Esophagus muscularis mucosa (tissue), 4 donors: ENCODE measurements at places on chromosomes 5 and 9. TPM values are rescaled to one million over a fixed set of nuclear protein-coding genes. Genes with fewer than 3 reads are reported as not detected.

GRCh38 chr9:12973710-12974109 is 198.9 kb downstream of the LURAP1L start:
- DNase-seq = no peak
- no peak overlapping the region for H3K4me3 ChIP-seq
- H3K27me3 ChIP-seq = no peaks in the 10 kb centered on the region
- H3K36me3 ChIP-seq = no peaks in the 10 kb centered on the region
- peaks cover 28% of the 10 kb centered on the region for H3K4me1 ChIP-seq
- H3K27ac ChIP-seq = peak overlapping the region; percentile 71

GRCh38 chr5:153796527-153796926 is 242.2 kb downstream of the FAM114A2 start:
- DNase-seq = no peak
- H3K4me3 ChIP-seq = no peak overlapping the region
- H3K36me3 ChIP-seq = no peaks in the 10 kb centered on the region
- H3K4me1 ChIP-seq = no peaks in the 10 kb centered on the region

DNA sequence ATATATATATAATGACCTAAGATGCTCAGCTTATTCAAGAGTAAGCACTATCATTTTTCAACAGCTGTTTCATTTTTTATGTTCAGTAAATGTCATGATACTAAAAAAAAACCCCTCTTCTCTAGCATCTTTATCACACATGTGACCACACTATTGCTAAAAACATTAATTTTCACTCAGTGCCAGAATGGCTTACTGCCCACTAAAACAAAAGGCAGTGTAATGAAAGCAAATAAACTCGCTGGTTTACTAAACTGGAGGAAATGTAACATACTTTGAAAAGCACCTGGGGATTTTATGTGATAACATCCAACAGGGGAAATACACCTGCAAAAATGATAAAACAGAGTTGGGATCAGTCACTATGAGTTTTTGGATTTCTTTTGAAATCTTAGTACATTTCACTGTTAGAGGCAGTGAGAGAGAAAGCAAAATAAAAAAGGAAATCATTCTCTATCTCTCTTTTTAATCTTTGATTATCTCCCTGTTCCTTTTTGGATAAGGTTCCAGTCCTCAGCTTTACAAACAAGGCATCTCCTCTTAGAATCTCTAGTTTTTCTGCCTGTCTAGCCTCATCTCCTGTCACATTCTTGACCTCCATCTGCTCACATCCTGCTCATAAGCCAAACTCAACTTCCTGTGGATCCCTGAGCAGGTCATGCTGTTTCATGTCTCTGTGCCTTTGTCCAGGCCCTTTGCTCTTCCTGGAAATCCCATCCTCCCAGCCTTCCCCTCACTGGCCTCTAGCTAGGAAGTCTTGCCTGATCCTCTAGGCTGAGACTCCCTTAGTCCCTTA is 338.0 kb downstream of the MAN2A1 start:
- H3K27me3 ChIP-seq = no peaks in the 10 kb centered on the region
- H3K27ac ChIP-seq = no peak overlapping the region
- H3K4me3 ChIP-seq = no peak overlapping the region

- H3K27ac ChIP-seq = no peak overlapping the region
- no peak overlapping the region for H3K4me3 ChIP-seq
- H3K36me3 ChIP-seq = no peaks in the 10 kb centered on the region
- H3K27me3 ChIP-seq = no peaks in the 10 kb centered on the region
- H3K4me1 ChIP-seq = peaks cover 62% of the 10 kb centered on the region
Measured at GRCh38 chr5:123810253-123810652, 298.3 kb downstream of the CSNK1G3 start.

GRCh38 chr9:116002181-116002580 is 151.4 kb upstream of the PAPPA start:
- no peaks in the 10 kb centered on the region for H3K36me3 ChIP-seq
- DNase-seq = no peak
- no peak overlapping the region for H3K27ac ChIP-seq
- H3K4me1 ChIP-seq = no peaks in the 10 kb centered on the region

GRCh38 chr9:108830272-108830671 is 25.5 kb downstream of the ACTL7B start:
- no peaks in the 10 kb centered on the region for H3K36me3 ChIP-seq
- no peaks in the 10 kb centered on the region for H3K27me3 ChIP-seq
- no peaks in the 10 kb centered on the region for H3K4me1 ChIP-seq
- DNase-seq = no peak

DNA sequence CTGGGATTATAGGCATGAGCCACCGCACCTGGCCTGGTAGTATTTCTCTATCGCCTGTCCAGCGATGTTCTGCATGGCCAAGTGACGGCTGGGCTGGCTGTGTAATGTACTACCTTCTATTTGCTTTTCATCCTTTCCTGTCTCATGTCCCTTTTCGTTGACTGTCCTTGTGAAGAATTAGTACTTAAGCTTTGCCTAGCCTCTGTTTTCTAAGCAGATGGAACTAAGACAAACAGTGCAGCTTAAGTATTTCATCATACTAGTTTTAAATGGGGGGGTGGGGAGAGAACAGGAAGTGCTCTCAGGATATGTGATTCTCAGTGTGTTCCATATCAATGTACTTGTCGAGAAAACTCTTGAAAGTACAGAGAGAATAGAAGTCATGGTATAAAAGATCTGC is 31.7 kb upstream of the CCL21 start:
- no peaks in the 10 kb centered on the region for H3K27me3 ChIP-seq
- H3K36me3 ChIP-seq = no peaks in the 10 kb centered on the region
- H3K4me1 ChIP-seq = peaks cover 8% of the 10 kb centered on the region

DNA sequence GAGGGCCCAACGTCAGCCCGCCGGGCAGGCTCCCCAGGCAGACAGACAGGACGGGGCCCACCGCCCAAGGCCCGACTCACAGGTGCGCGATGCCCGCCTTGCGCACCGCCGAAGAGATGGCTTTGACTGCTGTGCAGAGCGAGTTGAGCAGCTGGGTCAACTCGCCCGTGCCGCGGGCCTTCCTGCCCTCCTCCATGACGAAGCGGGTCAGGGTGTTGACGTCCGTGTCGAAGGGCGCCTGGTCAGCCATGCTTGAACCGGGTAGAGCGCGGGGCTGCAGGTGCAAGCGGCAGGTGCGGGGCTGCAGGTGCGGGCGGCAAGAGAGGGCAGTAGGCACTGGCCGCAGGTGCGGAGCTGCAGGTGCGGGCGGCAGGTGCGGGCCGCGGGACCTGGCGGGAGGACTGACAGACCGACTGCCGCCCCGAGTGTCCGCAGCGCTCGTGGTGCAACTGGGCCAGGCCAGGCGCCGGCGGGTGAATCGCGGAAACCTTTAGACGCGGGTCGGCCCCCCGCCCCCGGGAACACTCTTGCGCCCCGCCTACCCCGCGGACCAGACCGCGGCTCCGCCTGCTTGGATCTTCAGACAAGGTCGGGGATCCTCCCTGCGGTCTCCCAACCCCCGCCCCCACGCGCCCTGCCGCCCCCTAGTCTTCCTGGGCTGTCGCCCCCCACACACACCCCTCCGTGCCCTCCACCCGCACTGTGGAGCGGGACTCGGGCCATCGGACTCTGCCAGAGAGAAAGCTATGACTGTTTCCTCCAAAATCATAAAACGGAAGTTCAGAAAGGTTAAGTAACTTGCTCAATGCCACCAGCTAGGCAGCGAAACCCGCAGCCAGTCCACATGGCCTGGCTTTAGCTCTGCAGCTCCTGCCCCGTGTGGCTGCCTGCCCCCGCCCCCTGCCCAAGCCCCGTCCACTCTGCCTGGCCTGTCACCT is at the start of gene FBP1:
TSS of gene FBP1 (minus strand) at position 458 of the 938 bp plus-strand sequence. CDS start at position 250, 208 bp downstream.
- DNase-seq = no peak
- H3K4me3 ChIP-seq = peak within 1 kb of the TSS; percentile 56
- peaks cover 16% of the 10 kb centered on the region for H3K4me1 ChIP-seq
- peaks cover 19% of the 10 kb centered on the region for H3K27me3 ChIP-seq
- no peaks in the 10 kb centered on the region for H3K36me3 ChIP-seq

DNA sequence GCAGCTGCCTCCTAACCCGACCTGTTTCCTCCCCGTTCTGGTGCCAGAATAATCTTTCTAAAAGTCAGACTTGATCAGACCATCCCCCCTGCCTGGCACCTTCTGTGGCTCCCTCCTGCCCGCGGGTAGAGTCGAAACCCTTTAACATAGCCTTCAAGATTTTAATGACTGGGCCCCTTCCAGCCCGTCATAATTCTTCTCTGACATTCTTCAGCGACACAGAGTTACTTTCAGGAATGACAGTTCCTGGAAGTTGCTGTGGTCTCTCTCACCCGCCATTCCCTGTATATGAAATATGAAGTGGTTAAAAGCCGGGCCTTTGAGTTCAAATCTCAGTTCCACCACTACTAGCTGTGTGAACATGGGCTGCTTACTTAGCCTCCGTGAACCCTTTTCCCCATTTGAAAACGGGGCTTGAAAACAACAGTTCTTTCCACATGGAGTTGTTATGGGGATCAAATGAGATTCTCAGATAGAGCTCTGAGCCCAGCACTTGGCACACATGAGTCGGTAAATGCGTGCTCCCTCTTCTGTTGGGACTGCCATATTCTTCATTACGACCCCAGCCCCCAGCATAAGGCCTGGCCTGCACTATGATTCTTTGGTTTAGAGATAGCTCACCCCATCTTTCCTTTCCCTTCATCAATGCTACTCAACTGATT is 737 bp downstream of the NANS start:
- H3K36me3 ChIP-seq = peaks cover 15% of the 10 kb centered on the region
- DNase-seq = peak; percentile 93
- H3K27ac ChIP-seq = peak overlapping the region; percentile 96
- H3K4me3 ChIP-seq = peak overlapping the region; percentile 75

GRCh38 chr9:1031951-1032601 is 18.1 kb upstream of the DMRT2 start:
- H3K4me1 ChIP-seq = no peaks in the 10 kb centered on the region
- H3K4me3 ChIP-seq = no peak overlapping the region
- H3K27me3 ChIP-seq = no peaks in the 10 kb centered on the region
- no peaks in the 10 kb centered on the region for H3K36me3 ChIP-seq

DNA sequence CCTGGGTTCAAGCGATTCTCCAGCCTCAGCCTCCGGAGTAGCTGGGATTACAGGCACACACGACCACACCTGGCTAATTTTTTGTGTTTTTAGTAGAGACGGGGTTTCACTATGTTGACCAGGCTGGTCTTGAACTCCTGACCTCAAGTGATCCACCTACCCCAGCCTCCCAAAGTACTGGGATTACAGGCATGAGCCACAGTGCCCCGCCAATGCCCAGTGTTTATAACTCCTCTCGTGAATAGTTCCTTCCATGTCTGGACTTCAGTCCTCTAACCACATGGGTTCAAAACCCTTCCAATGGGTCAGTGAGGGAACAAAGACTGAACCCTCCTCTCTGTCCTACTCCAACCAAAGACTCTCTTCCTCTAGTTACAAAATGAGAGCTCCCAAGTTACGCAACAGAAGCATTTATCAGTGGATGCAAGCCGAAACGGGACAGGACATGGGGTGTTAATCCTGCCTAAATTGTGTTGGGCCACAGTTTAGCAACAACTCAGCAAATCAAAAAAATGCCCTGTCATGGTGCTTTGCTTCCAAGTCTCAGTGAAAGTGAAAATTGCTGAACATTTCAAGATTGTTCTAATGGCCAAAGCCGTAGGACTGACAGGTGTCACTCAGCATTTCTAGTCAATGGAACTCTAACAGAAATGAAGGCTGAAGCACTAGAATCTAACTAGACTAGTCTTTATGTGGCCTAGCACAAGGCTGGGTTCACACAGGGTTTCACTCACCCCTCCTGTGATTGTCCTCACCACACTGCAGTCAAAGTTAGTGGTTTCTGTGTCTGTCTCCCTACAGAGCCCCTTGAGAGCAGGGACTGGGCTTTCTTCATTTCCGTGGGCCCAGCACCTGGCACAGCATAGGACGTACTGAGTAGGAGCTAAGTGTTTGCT is 3.2 kb upstream of the TMEM245 start:
- no peak for DNase-seq
- no peaks in the 10 kb centered on the region for H3K27me3 ChIP-seq
- H3K4me1 ChIP-seq = peaks cover 16% of the 10 kb centered on the region
- H3K27ac ChIP-seq = no peak overlapping the region
- no peak overlapping the region for H3K4me3 ChIP-seq
- no peaks in the 10 kb centered on the region for H3K36me3 ChIP-seq

DNA sequence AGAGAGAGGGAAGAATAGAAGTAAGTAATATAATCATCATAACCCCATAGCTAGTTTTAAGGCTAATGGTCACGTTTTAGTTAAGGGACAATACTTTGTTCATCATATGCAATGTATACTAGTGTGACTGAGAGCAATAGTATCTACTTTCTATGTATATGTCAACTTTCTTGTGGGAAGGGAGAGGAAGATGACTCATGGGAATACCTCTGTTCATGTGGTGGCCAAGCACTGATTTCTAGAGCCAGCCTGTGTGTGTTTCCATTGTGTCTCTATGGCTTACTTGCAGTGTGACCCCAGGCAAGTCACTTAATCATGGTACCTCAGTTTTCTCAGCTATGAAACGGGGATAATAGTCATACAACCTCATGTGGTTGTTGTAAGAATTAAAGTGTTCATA is 639.6 kb downstream of the CETN3 start:
- no peaks in the 10 kb centered on the region for H3K27me3 ChIP-seq
- H3K27ac ChIP-seq = no peak overlapping the region
- no peaks in the 10 kb centered on the region for H3K4me1 ChIP-seq
- DNase-seq = no peak

- no peak overlapping the region for H3K4me3 ChIP-seq
- DNase-seq = no peak
- no peaks in the 10 kb centered on the region for H3K27me3 ChIP-seq
- peaks cover 15% of the 10 kb centered on the region for H3K4me1 ChIP-seq
- H3K36me3 ChIP-seq = no peaks in the 10 kb centered on the region
- no peak overlapping the region for H3K27ac ChIP-seq
Measured at GRCh38 chr5:72552041-72552557, 44.9 kb upstream of the ZNF366 start.

GRCh38 chr9:110592044-110592830 is 12.7 kb upstream of the SVEP1 start:
- no peaks in the 10 kb centered on the region for H3K27me3 ChIP-seq
- no peak overlapping the region for H3K27ac ChIP-seq
- H3K4me1 ChIP-seq = no peaks in the 10 kb centered on the region
- no peak for DNase-seq

DNA sequence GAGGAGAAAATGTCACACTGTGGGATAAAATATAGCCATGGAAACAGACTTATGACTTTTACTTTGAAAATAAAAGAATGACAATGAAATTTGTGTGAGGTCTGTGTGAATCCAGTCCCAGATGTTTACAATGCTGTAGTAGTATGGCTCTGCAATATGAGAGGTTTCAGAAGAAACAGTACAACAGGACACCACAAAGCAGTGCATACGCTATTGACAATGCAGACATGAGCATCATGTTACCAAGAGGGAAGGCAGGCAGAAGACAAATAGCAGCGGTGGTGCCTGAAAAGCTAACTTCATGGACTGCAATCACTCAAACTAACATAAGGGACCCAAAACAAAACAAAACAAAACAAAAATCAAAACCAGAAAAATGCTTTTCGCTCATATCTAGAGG is 1.8 kb downstream of the FGF10 start:
- peak overlapping the region; percentile 80 for H3K27ac ChIP-seq
- H3K27me3 ChIP-seq = peaks cover 17% of the 10 kb centered on the region
- peaks cover 21% of the 10 kb centered on the region for H3K4me1 ChIP-seq
- DNase-seq = no peak
- peak overlapping the region; percentile 66 for H3K4me3 ChIP-seq
- H3K36me3 ChIP-seq = no peaks in the 10 kb centered on the region

GRCh38 chr9:136857581-136858412 is 5.7 kb downstream of the MAMDC4 start:
- H3K4me1 ChIP-seq = peaks cover 10% of the 10 kb centered on the region
- H3K4me3 ChIP-seq = no peak overlapping the region
- no peak for DNase-seq
- no peaks in the 10 kb centered on the region for H3K27me3 ChIP-seq

GRCh38 chr5:179378116-179378440 is 32.8 kb upstream of the ADAMTS2 start:
- no peak overlapping the region for H3K4me3 ChIP-seq
- no peak overlapping the region for H3K27ac ChIP-seq
- no peaks in the 10 kb centered on the region for H3K27me3 ChIP-seq
- H3K36me3 ChIP-seq = no peaks in the 10 kb centered on the region
- peak; percentile 79 for DNase-seq

SLC2A6 gene
- total RNA-seq = 8.6 TPM

TUSC1 gene
- total RNA-seq = 36.8 TPM

MAPKAP1 gene
- 84.3 TPM for total RNA-seq

SHOC1 gene
- under 0.01 TPM for total RNA-seq
